SK-N-DZ (cell line): ENCODE measurements at places on chromosomes 1 and 21.

GRCh38 chr21:15001857-15002606, 62.8 kb downstream of the NRIP1 start:
- DNase-seq, result no peak

GRCh38 chr1:209417761-209418160, 165.8 kb upstream of the CAMK1G start:
- DNase-seq, result no peak

- no peak for DNase-seq
Observed at GRCh38 chr1:108847494-108847893, 9.4 kb downstream of the AKNAD1 start.

GRCh38 chr1:199747984-199748383, 279.5 kb upstream of the NR5A2 start:
- peak; percentile 6 for DNase-seq

GRCh38 chr1:156664046-156664766, 13.0 kb downstream of the NES start:
- DNase-seq, result peak; percentile 76

DNA sequence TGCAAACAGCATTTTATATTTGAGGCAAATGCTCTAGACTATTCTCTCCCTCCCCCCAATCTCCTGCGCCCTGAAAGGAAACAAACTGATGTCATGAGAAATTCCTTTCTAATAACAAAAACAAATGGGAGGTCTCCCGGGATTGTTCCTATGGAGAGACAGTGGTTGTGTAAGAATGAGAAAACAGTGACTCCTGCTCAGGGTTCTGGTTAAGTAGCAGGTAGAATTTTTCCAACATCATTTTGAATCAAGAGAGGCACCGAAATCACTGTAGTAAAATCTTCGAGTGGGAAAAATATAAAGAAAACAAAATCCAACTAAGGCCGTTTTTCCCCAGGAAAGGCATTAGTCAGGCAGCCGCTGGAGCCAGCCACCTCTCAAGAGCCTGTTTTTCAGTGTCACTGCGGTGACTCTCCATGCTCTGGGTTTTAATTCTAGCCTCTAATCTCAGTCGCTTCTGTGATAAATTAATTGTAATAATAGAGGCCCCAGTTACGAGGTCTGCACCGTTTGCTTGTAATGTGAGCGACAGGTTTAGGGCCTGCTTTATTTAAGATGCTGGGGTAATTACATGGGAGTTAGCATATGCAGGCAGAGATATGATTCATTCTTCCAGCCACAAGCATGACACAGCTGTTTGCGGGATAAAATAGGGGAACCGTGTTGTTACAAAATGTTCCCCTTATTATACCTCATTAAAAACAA, 80.3 kb downstream of the RNF220 start:
- DNase-seq, result no peak

DNA sequence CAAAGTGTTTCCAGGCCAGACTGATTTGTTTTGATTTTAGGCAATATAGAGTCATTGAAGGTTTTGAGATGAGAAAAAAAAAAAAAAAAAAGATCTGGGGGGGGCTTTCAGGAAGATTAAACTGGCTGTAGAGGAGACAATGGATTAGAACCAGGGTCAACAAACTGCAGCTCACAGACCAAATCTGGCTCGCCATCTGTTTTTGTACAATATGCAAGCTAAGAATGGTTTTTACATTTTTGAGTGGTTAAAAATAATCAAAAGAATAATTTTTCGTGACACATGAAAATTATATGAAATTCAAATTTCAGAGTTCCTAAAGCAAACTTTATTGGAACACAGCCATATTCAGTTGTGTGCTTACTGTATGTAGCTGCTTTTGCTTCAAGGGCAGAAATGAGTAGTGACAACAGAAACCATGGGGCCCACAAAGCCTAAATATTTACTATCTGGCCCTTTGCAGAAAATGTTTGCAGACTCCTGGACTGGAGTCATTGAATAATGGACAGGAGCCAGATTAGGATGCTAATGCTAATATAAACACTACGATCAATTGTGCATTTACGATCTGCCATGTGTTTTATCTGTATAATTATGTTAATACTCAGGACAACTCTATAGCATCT, 375.7 kb upstream of the DAB1 start:
- no peak for DNase-seq

GRCh38 chr1:55974714-55975441, 604.5 kb downstream of the PLPP3 start:
- no peak for DNase-seq

- no peak for DNase-seq
Observed at GRCh38 chr1:234858722-234859121, 248.7 kb upstream of the IRF2BP2 start.

GRCh38 chr1:233909195-233909594, 4.7 kb downstream of the SLC35F3 start:
- no peak for DNase-seq
